Brain microvascular endothelial cell (primary cell): ENCODE measurements at places on chromosomes 11 and 22.

DNA sequence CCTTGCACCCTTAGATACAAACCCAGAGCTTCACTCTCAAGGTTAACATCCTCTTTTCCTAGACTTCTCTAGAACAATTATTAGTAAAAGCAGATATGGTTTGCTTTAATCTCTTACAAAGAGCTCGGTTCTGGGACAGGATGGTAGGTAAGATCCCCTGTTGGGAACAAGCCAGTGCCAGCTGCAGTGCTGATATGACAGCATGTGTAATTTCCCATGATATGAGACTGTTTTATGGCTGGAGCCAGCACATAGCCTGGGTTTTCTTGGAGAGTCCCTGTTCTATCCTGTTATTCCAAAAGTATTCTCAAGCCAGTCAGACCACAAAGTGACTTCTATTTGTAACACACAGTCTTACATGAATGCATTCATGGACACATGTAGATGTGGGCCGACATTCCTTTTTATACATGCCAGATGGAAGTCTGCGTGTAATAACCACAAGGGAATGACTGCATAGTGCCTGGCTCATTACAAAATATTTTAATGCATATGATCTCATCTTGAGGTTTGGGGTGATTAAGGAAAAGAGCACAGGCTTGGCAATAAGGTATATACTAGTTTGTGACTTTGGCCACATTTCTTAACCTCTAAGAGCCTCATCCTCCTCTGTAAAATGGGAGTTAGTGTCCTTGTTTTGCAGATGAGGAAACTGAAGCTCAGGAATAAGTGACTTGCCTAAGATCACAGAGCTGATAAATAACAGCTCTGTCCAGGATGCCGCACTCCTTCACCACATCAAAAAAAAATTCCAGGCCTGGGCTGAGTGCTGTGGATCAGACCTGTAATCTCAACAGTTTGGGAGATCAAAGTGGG, 21.8 kb downstream of the CLMP start:
- DNase-seq = peak; percentile 87

DNA sequence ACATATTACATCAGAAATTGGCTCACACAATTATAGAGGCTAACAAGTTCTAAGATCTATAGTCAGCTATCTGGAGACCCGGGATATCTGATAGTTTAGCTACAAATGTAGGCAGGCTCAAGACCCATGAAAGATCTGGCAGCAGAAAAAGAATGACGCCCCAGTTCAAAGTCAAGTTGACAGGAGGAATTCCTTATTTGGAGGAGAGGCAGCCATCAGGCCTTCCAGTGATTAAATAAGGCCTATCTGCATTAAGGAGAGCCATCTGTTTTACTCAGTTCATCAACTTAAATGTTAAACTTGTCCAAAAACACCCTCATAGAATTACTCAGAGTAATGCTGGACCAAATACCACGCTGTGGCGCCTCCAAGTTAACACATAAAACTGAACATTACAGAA, 1402.6 kb downstream of the FAM181B start:
- DNase-seq = no peak

GRCh38 chr11:12812849-12813248, 138.6 kb downstream of the TEAD1 start:
- DNase-seq = peak; percentile 34

DNA sequence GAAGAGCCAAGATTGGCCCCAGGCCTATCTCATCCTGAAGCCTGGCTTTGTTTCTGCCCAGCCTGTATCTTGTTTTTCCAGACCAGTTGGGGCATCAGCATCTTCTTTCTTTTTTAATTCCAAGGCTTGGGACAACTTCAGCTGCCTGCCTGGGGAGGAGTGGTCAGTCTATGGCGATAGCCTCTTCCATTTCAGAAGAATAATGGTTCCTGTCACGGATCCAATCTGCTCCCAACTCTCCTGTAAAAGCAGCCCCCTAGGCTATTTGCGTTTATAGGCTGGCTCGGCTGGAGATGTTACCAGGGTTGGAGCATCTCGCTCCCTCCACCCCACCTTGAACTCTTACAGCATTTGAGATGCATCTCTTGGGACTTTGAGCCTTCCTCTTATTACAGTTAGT, 145.2 kb upstream of the CADM1 start:
- no peak for DNase-seq

DNA sequence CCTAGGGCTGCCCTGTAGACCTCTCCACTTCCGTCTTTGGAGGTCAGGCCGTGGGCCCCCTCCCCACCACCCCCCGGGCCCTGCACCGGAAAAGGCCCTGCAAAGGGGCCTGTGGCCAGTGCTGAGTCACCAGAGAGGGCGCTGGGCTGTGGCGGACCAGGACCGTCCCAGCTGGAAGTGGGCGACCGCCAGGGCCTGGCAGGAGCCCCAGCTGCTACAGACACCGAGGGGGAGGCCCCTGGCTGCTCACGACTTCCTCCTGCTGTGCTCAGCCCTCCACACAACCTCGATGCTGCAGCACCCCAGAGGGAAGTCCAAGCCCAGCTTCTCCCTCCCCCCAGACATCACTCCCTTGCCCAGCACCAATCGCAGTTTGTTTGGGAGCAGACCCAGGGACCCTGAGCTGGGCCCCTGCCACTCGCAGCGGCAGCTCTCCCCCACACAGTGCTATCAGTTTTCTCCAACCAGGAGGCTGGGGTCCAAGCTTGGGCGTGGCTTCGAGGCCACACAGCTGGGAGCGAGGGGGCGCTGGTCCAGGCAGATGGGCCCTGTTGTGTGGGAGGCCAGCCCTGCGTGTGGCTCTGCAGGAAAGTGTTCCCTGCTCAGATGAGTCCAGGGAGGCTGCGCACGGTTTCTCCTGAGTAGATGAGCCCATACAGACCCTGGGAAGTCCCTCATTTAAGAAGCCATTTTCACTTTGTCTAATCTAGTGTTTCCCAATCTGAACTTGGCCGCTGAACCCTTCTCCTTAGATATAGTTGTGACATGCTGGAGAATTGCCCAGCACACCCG, 5.6 kb upstream of the SH3BP1 start:
- DNase-seq = peak; percentile 76

DNA sequence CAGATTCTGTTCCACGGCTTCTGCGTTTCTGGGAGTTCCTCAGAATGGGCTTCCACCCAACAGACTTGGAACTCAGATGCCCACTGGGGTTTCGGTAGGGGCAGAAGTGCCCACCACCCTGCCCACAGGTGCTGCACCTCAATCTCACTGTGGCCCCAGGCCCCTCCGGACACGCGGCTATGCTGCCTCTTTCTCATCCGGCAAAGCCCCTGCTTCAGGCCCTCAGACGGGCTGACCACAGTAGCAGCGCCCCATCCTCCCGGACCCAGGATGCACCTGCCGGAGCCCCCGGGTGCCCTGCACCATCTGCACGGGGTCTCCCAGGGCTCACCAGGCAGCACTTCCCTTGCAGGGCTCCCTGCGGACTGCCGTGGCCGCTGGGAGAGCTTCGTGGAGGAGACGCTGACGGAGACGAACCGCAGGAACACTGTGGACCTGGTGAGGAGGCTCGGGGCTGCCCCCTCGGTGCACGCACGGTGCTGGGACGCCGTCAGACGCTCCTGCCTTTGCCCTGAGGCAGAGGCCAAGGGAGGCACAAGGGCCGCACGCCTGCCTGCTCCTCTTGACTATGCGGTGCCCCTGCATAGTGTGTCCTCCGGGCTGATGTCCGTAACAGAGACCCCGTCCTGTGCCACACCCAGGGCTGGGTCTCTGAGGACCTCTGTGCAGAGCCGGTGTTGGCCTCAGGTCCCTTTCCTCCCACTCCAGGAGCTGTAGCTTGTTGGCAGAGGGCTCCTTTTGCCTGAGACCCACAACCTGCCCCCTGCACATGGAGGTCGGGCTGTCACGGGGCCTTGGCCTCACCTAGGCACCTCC, 38.6 kb downstream of the SBF1 start:
- no peak for DNase-seq

GRCh38 chr22:41915035-41915785, at the start of gene SHISA8:
SHISA8 (minus strand) TSS chr22:41915074; CDS start chr22:41914667, 407 bp downstream.
- no peak for DNase-seq

- peak; percentile 16 for DNase-seq
Measured at GRCh38 chr11:57514538-57515331, 767 bp downstream of the SLC43A1 start.

DNA sequence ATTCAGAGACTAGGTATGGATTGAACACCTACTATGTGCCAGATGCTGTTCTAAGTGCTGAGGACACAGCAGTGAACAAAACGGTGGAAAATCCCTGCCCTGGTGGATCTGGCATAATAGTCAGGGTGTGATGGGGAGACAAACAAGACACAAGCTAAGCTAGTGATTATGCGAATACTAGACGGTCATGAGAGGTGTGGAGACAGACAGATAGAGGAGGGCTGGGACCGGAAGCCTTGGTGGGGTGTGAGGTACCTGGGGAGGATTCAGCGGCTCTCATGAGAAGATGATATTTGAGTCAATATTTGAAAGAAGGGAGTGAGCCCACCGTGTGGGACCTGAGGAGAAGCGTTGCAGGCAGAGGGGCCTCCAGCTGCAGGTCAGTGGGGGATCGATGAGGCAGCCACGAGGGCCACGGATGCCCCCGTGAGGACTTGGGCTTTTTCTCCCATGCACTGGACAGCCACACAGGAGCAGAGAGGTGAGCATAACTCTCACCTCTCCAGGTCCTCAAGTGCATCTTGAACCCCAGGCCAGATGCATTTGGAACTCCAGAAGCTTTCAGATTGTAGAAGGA, 4.7 kb downstream of the CD5 start:
- DNase-seq = no peak

DNA sequence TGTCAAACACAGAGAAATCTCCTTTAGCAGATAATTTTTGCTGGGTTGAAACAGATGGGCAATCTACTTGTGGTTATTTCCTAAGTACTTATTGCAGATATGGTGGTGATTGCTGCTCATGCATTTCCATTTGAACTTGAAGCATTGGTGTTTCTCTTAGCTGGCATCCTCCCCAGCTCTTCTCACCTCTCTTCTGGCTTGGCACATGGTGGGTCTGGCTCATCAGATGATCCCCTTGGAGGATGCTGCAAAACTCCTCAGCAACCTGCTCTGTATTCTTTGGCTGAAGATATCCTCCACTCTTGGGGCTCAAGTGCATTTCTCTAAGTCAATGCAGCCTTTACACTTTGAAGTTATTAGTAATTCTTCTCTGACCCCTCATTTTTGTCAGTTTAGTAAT, 87.3 kb upstream of the MYO18B start:
- no peak for DNase-seq

GRCh38 chr22:27845644-27846043, 44.1 kb upstream of the MN1 start:
- no peak for DNase-seq

GRCh38 chr22:46125311-46125710, 25.0 kb upstream of the PPARA start:
- DNase-seq = no peak

DNA sequence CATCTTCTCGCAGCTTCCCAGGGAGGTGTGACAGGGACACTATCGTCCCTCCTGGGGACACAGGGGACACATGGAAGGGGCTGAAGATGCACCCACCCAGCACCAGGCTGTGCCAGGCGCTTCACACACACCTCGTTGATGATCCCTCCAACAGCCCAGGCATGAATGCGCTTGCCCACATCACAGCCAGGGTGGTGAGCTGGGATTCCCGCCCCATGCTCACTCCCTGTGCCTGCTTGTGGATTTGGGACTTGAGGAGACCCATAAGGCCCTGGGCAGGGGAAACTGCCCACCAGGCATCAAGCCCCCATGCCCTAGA, 57.8 kb downstream of the OTOG start:
- DNase-seq = no peak

DNA sequence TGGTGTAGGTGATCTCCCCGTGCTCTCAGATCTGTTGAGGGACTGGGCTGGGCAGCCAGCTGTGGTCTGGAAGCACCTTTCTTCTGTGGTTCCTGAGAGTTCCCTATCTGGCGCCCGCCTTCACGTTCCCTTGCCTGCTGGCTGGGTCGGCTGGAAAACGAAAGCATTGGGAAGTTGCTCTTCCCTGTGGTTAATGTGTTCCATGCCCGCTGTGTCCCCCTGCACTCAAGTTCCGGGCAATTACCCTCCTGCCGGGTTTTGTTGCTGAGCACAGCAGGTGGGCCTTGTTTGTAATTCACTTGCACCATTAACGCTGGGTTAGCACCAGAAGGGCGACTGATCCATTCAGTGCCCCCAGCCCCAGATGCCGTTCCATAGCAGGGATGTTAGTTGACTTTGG, 134.1 kb downstream of the GRIK4 start:
- no peak for DNase-seq

DNA sequence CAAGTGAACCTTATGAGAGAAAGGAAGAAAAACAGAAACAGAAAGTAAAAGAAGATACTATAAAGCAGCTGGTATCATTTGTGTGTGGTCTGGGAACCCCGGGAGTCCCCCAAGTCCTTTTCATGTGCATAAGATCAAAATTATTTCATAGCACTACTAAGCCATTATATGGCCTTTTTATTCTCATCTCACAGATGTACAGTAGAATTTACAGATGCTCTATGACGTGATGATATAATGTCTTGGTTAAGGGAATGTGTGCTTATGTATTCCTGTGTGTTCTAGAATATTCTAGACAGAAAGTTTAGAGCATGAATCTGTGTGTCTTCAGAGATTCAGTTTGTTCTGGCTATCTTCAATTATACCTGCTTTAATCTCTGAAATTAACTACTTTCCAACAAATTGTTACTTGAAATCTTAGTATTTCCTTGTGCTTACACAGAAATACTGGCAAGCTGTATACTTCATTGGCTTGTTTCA, 8.6 kb upstream of the TPP1 start:
- no peak for DNase-seq

GRCh38 chr22:17950651-17951214, 73.6 kb downstream of the MICAL3 start:
- no peak for DNase-seq

GRCh38 chr11:1843098-1843473, 4.3 kb downstream of the TNNI2 start:
- DNase-seq = no peak

DNA sequence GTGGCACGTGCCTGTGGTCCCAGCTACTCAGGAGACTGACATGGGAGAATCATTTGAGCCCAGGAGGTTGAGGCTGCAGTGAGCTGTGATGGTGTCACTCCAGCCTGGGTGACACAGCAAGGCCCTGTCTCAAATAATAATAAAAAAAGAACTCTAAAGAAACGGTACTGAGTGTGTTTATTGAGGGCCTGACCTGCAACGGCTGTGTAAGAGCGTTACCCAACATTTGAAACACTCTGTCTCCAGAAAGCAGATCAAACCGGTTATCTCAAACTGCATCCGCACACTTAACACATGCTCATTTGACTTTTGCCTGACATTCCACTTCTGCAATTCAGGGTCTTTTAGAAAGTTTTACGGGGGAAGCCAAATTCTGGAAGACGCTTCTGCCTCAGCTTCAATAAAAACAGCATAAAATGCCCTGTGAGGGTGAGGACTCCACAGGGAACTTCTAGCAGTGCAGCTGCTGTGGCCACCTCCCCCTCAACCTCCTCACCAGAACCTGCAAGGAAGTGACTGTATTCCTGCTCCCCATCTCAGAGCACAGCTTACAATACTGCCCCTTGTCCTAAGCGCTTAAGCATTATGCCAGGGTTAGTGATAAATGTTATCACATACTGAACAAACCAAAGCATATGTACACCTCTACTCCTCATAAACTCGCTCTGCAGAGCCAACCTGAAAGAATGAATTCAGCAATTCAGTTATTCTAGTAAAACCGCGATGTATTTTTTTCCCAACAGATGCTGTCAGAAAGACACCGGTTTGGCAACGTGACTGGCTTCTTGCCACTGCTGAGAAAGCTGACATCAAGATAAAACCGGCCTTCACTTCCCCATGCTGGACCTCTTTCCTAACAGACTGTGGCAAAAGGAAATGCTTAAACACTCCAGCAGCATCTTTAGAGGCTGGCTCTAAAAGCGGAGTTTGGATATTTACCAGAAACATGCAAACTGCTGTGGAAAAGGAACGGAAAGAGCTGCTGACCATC, 52.2 kb downstream of the PRDM10 start:
- no peak for DNase-seq
